ENCODE measurements at places on chromosomes 4 and X. TPM values are rescaled to one million over a fixed set of nuclear protein-coding genes. Genes with fewer than 3 reads are reported as not detected.
A peak's percentile ranks its signal among the peaks of the same experiment; 100 is the strongest.

The NSUN7 gene
- 0.07 TPM for total RNA-seq

The TBCK gene
- 22.3 TPM for total RNA-seq

The ARMCX2 gene
- total RNA-seq = 0.17 TPM

The H2BW2 gene
- not detected for total RNA-seq

DNA sequence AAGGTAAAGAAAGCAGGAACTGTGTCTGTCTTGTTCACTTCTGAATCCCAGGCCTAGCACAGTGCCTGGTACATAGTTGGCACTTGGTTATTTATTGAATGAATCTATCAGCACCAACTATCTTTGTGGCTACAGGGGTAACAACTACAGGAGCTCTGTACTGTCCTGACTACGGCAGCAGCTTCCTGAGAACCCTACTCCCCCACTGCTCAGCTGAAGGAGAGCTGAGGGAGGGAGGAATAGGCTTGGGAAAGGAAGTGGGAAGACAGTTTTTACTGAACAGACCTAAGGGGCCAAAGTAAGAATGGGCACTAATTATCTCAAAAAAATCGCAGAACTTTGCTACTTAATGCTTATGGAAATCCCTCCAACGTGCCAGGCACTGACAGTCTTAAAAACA, 156.1 kb upstream of the RAPGEF2 start:
- H3K4me1 ChIP-seq = no peaks in the 10 kb centered on the region
- H3K4me3 ChIP-seq = no peak overlapping the region
- no peak overlapping the region for H3K27ac ChIP-seq
- H3K36me3 ChIP-seq = no peaks in the 10 kb centered on the region
- H3K27me3 ChIP-seq = no peaks in the 10 kb centered on the region

- no peaks in the 10 kb centered on the region for H3K27me3 ChIP-seq
- H3K4me3 ChIP-seq = peak overlapping the region; percentile 40
- H3K4me1 ChIP-seq = peaks cover 20% of the 10 kb centered on the region
- peak overlapping the region; percentile 80 for H3K27ac ChIP-seq
Observed at GRCh38 chrX:120485638-120486520, 16.8 kb upstream of the LAMP2 start.

DNA sequence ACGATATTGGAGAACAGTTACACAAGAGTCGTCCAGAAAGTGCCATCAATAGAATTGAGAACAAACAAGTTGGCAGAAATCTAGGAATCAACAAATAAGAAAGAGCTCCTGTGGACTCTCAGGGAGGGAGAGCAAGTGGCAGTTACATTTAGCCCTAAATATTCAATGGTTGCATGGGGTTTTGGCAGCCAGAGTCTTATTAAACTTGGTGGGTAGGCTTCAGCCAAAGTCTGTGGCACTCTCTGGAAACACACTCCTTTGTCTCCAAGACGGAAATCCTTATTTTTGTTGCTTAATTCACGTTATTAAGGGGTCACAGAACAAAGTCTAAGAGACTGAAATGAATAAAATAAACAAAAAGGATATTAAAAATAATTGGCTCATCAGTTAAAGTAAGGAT, 742.2 kb upstream of the ATOH1 start:
- H3K4me1 ChIP-seq = no peaks in the 10 kb centered on the region
- H3K27me3 ChIP-seq = no peaks in the 10 kb centered on the region
- DNase-seq = no peak

Measured in HCT116 (cell line).